ENCODE measurements at places on chromosomes 5 and 9.
A peak's percentile ranks its signal among the peaks of the same experiment; 100 is the strongest.

DNA sequence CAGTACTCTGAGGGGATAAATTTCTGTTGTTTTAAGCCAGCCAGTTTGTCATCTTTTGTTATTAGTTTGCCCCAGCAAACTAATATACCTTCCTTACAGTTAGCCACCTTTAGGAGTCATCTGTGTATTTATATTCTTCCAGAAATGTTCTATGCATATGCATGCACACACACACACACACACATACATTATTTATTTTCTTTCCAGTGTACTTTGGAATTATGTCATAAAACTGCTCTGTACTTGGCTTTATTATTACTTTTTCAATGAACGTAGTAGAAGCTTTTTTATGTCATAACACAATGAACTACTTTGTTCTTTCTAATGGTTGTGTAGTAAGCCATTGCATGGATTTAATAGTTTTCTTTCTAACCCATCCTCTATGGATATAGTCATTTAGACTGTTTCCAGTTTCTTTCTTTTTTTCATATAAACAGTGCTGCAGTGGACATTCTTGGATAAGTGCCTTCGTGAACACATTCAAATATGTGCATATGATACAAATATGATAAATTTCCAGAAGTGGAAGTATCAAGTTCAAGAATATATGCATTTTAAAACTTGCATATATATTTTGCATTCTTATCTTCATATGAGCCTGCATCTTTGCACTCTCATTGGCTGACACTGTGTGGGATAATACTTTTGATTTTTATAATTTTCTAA lies 26.6 kb upstream of the DAB2 start:
- DNase-seq, result no peak

DNA sequence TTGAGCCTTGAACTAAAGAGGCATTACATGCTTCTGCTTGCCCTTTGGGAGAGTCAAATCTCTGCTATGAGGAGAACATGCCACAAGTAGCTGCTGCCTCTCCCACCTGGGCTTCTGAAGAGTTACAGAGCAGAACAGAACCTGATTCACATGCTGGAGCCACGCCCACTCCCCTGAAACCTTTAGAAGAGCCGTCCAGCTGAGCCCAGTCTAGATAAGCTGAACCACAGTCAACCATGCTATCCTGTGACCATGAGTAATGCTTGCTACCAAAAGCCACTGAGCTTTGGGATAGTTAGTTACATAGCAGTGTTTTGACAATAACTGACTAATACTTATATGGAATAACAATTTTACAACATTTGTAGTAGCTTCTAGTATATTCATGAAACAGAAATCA lies 111.0 kb upstream of the VCAN start:
- no peak for DNase-seq

DNA sequence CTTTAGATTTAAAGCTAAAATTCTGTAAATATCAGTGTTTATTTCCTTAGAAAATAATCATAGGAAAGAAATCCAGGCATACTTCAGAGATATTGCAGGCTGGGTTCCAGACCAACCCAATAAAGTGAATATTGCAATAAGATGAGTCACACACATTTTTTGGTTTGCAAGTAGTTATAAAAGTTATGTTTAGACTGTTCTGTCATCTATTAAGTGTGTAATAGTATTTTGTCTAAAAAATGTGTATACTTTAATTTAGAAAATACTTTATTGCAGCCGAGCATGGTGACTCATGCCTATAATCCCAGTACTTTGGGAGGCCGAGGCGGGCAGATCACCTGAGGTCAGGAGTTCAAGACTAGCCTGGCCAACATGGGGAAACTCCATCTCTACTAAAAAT lies 6.9 kb upstream of the RIC1 start:
- DNase-seq, result no peak

GRCh38 chr5:124995421-124995820 lies 249.0 kb upstream of the ZNF608 start:
- peak; percentile 34 for DNase-seq

DNA sequence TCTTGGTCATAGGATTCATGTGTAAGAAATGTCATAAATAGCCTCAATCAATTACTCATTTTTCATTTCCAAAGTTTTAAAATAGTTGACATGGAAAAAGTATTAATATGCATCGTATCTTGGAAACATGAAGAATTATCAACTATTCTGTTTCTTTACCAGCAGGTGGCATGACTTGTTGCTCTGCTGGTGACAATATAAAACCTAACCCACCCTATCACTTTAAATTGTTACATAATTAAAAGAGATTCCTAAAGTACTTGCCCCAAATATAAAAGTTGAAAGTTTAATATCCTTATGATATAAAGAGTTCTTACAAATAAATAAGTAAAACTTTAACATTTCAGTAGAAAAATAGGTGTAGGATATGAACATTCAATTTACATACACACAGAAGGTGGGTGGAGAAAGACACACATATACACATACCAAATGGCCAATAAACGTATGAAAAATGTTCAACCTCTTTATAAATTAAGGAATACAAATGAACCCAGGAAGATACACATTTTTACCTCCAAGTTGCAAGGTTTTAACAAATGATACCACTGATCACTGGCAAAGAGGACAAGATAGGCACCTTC lies 30.6 kb downstream of the MAP1B start:
- DNase-seq, result no peak

DNA sequence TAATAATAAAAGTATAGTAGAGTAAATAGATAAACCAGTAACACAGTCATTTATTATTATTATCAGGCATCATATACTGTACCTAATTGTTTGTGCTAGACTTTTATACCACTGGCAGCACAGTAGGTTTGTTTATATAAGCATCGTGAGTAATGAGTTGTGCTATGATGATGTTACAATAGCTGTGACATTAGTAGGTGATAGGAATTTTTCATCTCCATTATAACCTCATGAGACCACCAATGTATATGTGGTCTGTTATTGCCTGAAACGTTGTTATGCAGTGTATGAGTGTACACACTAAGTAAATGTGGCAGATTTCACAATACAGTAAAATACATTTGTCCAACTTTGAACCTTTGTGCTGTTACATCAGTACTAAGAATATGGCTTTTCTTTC lies 72.7 kb upstream of the SPATA31D4 start:
- DNase-seq, result no peak

Data from right renal pelvis (tissue), 4 donors.